ENCODE measurements at places on chromosomes 1 and 21. TPM values are rescaled to one million over a fixed set of nuclear protein-coding genes. Genes with fewer than 3 reads are reported as not detected.

The PPIH gene
- total RNA-seq: 22.6 TPM

- no peak for DNase-seq
These were observed 19.3 kb downstream of the INSRR start for GRCh38 chr1:156839426-156840109.

DNA sequence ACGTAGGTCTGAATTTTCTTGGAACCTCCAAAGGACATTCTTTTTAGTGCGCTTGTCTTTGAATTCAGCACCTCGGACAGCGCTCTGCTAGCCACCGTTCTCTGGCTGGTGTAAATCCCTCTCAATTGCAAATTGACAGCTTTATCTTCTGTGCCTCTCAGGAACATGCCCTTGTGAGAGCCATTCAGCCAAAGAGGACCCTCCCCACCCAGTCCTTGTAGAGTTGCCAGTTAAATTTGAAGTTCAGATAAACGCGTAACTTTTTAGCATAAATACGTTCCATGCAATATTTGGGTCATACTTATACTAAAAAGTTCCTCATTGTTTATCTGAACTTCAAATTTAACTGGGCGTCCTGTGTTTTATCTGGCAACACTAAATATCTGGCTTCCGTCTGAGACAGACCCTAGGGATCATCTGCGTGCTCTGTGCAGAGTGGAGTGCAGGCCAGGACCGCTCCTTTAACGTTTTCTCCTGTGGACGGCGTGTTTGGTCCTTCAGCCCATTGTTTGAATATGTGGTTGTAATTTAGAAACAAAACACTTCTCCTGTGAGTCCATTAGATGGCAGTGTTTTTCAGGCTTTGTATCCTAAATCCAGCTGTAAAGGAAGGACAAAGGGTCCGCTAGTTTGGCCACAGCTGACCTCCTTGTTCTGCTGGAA is 7.0 kb downstream of the KCNAB2 start:
- DNase-seq: peak; percentile 86

DNA sequence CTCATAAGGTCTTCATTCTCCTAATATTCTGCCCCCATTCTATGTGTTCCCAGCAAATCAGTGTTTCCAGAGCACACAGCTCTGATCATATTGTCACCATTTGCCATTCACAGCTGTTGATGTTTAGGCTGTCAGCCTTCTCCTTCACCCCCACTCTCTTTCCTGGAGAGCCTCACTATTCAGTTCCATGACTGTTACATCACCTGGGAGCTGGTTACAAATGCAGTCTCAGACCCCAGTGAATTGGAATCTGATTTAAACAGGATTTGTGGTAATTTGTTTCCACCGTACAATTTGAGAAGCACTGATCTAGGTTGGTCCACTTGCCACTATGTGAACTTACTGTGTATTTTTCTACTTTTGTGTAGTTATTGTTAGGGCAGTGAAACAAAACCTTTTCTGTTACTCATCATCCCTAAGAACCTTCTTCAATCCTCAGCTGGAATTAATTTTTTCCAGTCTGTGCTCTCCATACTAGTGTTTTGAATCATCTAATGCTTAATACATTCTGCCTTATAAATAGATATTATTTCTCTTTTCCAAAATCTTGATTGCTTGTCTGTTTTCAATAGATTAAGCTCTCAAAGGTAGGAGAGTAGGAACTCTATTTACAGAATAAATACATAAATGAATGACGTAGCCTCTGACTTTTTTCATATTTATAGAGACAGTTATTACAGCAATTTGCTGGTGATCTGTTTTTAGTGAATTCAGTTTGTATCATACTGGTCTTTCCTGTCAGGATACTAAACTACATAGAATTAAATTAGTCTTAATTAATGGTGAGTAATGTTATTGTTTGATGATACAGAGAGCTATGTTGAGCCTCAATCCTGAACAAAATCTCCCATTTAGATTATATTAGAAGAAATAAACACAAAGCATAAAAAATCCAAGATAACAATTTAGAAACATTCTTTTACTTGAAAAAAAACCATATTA is 8.1 kb downstream of the SNX7 start:
- DNase-seq: no peak

Data from dermis blood vessel endothelial cell (primary cell).